ENCODE measurements at places on chromosomes 11 and 22.

DNA sequence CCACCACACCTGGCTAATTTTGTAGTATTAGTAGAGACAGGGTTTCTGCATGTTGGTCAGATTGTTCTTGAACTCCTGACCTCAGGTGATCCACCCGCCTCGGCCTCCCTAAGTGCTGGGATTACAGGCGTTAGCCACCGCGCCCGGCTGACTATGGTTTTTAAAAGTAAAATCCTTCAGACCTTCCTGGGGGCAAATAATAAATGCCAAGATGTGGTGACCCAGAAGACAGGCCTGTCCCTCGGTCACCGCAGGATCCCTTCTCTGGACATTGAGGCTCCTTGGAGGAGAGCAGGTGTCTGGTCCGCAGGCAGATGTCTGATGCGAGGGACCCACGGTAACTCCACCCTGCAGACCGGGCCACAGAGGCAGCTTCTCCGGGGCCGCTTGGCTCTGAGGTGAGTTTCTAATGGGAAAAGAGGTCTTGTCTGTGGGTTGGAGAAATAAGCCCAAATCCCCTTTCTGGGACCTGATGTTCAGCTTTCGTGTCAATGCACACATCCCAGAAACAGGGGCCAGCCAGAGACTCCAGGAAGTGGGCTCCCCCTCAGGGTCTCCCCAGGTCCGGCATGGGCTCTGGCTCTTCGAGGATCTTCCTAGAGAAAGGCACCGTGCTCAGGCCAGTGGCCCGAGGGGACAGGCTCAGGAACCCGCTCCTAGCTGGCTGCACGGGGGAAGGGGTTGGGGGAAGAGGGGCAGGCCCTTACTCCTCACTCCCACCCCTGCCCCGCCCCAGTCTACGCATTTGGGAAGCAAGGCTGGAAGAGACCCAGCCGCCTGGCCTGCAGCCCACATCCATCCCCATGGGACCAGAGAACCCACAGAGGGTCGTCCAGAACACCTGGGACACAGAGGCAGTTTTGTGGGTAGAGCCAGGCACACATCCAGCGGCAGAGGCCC lies 100.6 kb downstream of the WNT7B start:
- no peak for DNase-seq

- peak; percentile 7 for DNase-seq
Observed at GRCh38 chr11:2462543-2462985, 17.8 kb downstream of the KCNQ1 start.

GRCh38 chr11:122101625-122102291 lies 14.3 kb downstream of the BLID start:
- peak; percentile 55 for DNase-seq

DNA sequence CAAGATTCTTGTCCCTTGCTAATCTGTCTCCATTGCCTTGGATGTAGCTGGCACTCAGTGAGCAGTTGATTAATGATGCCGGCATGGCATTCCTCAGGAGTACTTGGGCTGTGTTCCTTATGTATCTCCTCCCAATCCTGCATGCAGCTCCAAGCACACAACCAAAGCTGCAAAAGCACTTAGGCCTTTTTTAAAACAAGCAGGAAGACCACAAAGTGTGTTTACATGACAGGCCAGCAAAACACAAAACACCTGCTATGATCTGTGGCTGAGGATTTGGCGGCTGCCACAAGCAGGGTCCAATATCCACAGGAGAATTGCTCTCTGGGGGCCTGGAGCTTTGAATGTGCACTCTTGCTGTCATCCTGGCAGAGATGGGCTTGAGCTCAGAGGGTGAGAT lies 8.9 kb downstream of the ABTB2 start:
- DNase-seq = no peak

Data from AG20443 (cell line).